ENCODE measurements at places on chromosomes 2 and 18. TPM values are rescaled to one million over a fixed set of nuclear protein-coding genes. Genes with fewer than 3 reads are reported as not detected.

GRCh38 chr2:235218486-235218907, 266.7 kb downstream of the SH3BP4 start:
- DNase-seq: no peak

DNA sequence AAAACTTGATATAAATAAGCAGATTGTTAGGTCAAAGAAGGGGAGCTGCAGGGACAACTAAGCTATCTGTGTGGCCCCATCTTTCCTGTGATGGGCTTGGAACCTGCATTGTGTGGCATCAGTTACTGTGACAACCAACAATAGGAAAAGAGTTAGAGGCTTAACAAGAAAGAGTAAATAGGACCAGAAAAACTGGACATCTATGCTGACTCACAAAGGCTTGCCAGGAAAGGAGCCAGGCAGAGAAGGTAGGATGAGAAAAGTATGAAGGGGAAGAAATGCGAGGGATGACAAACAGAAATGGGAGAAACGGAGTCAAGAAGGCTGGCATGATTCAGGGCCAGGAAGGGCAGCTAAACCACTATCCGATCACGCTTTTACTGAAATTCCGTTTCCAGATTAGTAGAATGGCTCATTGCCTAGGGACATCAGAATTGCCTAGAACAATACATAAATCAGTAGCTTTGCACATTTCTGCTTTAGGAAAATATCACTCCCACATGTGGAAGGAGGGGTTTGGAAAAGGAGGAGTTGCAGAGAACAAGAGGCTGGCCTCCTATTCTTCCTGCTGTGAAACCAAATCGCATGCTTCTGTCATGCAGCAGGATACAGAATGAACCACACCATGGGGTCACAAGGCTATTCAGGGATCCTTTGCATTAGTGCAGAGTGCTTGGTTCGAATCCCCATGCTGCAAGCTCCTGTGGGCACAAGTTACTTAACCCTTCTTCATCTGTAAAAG, 7.3 kb downstream of the PLA2R1 start:
- DNase-seq: no peak

DNA sequence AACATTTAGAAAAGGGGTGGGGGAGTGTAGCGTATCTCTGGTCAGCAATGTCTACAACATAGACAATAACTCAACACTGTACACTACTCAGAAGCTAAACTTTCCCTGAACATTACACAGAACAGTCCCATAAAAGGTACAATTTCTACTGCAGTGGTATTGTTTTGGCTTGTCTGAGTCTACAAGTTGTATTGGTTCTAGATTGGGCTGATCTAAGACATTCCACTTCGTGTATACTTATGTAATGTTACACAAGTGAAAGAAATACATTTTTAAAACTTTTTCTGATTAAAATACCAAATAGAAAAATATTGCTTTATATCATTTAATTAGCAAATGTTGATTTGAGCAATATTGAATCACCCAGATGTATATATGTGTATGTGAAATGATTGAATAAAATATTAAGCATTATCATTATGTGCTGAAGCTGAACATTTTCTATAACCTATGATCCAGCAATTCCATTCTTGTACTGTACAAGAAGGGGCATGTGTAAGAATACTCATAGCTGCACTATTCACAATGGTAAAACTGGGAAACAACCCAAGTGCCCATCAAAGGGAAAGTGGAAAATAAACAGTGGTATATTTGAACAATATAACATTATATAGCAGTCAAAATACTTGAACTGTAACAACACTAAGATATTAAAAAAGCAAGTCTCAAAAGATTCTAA, 52.4 kb downstream of the VSNL1 start:
- DNase-seq: no peak

- no peak for DNase-seq
These were observed 99.6 kb downstream of the PRPF40A start for GRCh38 chr2:152617456-152618192.

Gene SMYD1
- not detected for total RNA-seq

DNA sequence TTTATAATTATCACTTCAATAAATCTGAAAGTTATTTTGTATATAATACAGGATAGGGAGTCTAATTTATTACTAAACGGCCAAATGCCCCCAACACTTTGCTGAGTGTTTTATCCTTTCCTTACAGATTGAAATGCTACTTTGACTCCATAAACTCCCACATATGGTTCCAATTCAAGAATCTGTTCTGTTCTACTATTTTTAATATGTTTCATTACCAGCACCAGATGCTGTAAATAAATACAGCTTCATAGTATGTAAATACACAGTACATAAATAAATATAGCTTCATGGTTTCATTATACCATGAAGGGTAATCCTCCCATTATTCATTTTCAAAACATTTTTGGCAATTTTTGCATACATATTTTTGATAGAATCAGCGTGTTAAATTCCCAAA, 34.0 kb upstream of the MREG start:
- no peak for DNase-seq

Gene SGPP2
- total RNA-seq: 12.4 TPM

- no peak for DNase-seq
These were observed 312.3 kb downstream of the PRKCE start for GRCh38 chr2:45963816-45964215.

- DNase-seq: no peak
These were observed 126.9 kb downstream of the PRKRA start for GRCh38 chr2:178324077-178324476.

GRCh38 chr2:152336854-152337510, 2.0 kb downstream of the FMNL2 start:
- no peak for DNase-seq

DNA sequence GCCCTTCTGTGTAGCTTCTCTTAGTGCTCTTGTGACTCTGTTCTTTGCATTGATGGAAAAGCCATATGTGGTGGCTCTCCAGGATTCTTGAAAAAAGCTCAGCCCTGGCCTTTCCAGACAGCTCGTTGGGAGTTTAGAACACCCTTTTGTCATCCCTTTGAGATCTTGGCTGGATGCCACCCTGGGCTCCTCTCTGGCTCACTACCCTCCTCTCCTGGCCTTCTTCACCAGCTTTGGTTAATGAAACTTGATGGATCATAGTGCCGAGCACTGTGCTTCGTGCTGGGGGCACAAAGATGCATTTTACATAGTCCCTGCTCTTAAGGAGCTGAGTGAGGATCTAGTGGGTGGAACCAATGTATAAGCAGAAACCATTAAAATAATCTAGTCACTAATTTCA, 15.6 kb upstream of the FHOD3 start:
- no peak for DNase-seq

Gene TRPM8
- not detected for total RNA-seq

Gene PDE6D
- total RNA-seq: 35.7 TPM

GRCh38 chr2:177254433-177255226, 9.9 kb downstream of the NFE2L2 start:
- no peak for DNase-seq

Gene TRABD2A
- total RNA-seq: 4.5 TPM

DNA sequence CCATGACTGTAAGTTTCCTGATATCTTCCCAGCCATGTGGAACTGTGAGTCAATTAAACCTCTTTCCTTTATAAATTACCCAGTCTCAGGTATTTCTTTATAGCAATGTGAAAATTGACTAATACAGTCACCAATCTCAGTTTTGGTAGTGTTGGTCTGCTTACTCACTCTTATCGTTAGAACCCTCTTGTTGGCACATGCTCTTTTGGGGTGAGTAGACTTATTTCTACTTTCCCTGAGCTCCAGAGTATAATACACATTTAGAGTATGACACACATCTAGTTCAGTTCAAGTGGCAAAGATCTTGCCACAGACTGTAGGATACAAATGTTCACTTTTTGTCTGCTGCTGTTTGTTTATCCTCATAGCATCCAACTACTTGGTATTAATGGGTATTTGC, 347.5 kb upstream of the CELF4 start:
- DNase-seq: no peak

DNA sequence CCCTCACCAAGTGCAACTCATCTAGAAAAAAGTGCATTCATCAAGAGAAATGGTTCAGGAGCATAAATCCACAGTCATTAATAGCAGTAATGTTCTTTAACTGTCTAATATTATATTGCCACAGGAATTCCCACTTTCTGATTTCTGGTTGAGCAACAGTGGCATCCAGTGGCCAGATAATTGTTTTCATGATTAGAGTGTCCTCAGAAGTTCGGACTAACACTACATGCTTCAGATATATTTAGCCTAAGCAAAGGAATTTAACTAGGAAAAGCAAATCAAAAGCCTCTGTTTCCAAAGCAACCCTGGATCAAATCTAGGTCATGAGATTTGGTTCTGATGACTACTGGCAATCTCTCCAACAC, 9.8 kb upstream of the ERBB4 start:
- no peak for DNase-seq

- DNase-seq: no peak
These were observed 270.3 kb downstream of the NEDD4L start for GRCh38 chr18:58314284-58314683.

Gene PLEK
- total RNA-seq: 138 TPM

GRCh38 chr2:101305492-101306078, 2.9 kb downstream of the RNF149 start:
- no peak for DNase-seq

- no peak for DNase-seq
These were observed 112.7 kb upstream of the NPAS2 start for GRCh38 chr2:100707016-100707947.

- no peak for DNase-seq
These were observed 2.8 kb upstream of the CENPA start for GRCh38 chr2:26782876-26783704.

All from activated B cell treated with CpG ODN at 0.5 μM for 24 hours (primary cell).